Natural killer cell treated with Interleukin-12 subunit alpha and Interleukin-12 subunit beta and Interleukin-15 and Interleukin-18, amount 100 ng/mL, for 72 hours (primary cell): ENCODE measurements at places on chromosomes 1 and 21. TPM values are rescaled to one million over a fixed set of nuclear protein-coding genes. Genes with fewer than 3 reads are reported as not detected.

DNA sequence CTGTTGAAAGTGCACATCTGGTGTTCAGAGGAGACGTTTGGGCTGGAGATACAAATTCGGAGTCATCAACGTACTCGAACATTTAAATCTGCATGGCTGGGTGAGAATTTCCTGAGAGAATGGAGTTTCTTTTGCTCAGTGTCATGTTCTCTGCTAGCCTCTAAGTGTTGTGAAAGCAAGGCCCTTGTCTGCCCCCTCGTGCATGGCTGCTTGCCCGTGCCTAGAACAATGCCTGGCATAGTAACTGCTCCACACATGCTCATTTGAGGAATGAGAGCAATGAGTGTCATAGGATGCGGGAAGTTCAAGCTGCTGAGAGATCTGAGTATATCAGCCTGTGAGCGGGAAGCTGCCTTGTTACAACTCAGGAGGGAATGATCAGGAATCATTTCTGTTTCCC, 171.1 kb upstream of the CSF3R start:
- DNase-seq, result no peak

DNA sequence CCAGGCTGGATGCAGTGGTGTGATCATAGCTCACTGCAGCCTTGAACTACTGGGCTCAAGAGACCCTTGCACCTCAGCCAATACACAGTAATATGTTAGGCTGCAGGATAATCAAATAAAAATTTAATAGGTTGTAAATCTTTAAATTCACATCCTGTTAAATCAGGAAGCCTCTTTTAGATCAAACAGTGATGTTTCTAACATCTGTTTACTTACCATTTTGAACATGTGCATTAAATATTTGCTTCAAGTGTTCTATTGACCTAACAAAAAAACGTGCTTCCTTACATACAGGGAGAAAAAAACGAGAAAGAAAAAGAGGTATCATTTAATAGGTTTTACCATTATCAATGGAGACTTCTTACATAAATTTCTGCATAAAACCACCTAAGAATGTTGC, 70.6 kb downstream of the IARS2 start:
- DNase-seq, result no peak

DNA sequence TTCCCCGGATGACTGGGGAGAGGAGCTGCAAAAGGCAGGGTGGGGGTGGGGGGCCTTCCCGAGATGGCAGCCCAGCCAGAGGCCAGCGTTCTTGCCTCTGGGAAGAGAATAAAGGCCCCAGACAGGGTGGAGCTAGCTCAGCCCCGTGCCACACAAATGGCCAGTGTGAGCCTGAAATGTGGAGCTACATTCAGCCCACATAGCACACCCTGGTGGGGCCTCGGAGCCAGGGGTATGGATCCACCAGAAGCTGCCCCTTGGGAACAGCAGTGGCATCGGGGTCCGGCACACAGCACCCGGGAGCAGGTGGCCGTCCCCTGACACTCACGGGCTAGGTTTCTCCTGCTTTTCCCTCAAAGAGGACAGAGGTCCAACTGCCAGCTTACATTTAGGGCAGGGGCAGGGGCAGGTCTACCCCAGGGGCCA, 93.9 kb downstream of the PDE9A start:
- no peak for DNase-seq

DNA sequence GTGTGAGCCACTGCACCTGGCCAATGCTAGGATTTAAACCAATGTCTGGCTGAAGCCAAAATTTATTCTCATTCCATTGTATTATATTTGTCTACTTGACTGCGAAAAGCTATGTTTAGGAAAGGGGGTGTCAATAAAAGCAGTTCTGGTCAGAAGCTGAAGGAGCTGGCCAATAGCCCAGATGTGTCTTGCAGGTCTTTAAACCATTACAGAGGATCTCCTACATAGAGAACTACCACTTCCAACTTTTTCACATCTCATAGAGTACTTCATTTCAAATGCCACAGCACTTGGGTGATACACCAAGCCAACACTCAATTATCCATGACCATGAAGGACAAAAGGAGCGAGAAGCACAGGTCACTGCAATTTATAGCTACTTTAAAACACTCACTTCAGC, 2.5 kb downstream of the SYT11 start:
- no peak for DNase-seq

DNA sequence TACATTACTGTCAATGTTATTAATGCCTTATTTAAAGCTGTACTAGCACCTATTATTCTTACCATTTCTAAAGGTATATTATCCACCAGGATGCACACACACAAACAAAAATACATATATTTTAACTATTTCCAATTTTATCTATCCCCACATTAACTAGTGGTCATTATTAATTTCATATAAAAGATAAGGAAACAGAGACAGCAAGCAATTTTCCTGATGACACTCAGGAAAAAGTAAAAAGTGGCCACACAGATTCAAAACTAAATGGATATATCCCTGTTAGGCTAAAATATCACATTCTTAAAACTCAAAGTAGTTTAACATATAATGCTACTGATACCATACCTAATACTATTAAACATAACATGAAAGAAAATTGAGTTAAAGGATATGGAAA, 534.1 kb downstream of the KCNT2 start:
- no peak for DNase-seq

Gene FCGR3A
- 150 TPM for total RNA-seq

Gene PEAR1
- not detected for total RNA-seq

DNA sequence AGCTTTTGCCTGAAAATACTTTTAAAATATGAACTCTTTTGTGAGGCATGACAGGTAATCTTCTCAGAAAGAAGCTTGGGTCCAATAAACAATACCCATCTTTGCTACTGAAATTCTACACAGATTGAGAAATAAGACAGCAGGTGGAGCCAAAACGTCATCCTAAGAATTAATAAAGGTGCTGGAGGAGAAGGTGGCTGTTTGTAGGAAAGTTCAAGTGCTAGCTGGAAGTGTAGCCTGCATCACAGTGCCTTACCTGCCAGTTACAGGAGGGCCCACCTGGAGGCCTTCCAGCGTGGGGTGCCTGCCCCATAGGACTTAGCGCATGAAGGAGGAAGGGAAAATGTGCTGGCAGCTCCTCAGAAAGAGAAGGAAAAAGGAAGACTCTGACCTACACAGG, 93.7 kb downstream of the TTC3 start:
- DNase-seq, result no peak

GRCh38 chr1:170122366-170122765, 23.4 kb upstream of the NTMT2 start:
- DNase-seq, result no peak

DNA sequence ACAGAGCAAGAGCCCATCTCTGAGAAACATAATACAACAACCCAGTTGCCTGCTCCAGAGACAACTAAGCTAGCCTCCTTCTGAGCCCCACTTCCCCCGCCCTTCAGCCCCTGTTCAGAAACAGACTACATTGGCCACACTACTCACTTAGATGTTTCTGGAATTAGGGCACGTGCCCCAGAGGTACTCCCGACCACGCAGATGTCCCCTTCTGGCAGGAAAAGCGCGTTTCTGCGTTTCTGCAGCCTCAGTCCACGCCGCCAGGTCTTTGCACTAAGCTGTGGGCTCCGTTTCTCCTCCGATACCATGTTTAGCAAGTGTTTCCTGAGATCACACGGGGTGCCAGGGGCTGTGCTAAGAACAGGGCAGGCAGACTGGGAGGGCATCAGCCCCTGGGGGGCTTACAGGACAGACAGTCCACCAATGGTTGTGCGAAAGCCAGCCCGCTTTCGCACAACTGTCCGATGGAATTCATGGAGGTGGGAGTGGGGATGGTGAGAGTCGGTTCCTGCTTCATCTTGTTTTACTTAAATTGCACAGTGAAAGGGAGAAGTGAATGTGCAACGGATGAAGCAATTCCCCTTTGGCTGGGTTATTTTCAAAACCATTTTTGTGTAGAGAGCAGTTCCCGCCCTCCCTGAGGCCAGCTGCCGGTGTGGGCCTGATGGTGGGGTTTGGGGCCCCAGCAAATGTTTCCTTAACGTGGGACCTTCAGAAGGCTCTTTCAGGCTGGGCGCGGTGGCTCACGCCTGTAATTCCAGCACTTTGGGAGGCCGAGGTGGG, 2.7 kb downstream of the PIK3CD start:
- no peak for DNase-seq

DNA sequence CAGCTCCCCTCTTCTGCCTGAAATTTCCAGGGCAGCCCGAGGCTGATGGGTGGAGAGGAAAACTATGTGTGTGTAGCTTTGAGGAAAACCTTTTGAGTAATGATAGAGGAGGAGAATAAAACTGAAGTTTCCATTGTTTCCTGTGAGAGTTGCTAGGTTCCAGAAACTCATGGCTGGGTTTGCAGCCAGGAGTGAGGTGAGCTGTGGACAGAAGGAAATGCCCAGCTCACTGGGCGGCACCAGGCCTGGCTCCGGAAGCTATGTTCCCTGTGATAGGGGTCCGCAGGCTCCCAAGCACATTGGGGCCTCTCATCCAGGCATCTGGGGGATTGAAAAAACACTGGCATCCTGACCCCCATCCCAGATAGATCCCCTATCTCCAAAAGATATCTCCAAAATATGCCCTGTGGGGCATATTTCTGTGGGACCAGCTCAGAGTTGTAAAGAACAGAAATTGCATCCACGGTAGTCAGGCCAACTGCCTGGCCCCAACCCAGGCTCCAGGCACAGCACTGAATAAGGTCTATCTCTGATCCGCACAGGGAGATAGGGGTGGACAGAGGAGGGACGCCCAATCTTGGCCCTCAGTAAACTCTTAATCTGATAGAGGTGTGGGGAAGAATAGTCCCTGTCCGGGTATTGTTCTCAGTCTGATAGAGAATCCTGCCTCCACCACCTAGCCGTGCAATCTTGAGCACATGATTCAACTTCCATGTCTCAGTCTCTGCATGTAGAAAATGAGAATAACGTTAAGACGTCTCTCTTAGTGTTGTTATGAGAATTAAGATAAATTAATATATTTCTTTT, 1.8 kb upstream of the HSPG2 start:
- no peak for DNase-seq

- DNase-seq, result no peak
Measured at GRCh38 chr1:170538687-170539086, 6.7 kb downstream of the GORAB start.

Gene CHODL
- 0.26 TPM for total RNA-seq

Gene VHLL
- total RNA-seq, result not detected

DNA sequence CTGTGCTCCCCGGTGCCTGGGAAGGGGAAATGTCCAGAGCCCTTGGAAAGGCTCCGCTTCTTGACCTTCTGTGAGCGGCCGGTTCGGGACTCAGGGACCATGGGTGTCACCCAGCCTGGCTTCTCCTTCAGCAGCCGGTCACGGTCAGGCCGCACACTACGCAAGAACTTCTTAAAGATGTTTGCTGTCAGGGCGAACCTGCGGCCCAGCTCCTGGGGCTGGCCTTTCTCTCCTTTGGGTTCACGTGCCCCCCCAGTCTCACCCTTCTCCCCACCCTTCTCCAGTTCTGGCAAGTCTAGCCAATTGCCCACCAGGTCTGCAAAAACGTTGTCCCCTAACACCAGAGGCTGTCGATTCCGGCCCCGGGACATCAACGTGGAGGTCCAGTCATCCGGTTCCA, 12.1 kb downstream of the INKA2 start:
- DNase-seq, result no peak

Gene ARHGEF16
- total RNA-seq, result not detected

Gene TMPRSS3
- 0.19 TPM for total RNA-seq

DNA sequence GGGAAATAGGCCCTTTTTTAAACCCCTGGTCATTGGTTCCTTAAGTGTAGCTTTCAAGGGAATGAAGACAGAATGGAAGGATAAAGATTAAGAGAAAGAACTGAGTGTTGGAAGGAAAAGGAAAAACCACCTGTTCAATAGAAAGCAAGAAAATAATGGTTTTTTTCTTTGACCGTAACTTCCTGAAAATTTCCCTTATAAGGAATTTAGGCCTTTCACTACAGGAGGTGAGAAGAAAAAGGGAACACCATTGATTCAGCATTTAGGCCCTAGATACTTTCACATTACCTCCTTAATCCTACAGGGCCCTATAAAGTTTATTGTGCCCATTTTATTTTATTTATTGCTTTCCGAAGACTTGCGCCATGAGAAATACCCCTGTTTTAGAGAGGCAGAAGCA, 18.9 kb downstream of the KPNA6 start:
- DNase-seq, result no peak

DNA sequence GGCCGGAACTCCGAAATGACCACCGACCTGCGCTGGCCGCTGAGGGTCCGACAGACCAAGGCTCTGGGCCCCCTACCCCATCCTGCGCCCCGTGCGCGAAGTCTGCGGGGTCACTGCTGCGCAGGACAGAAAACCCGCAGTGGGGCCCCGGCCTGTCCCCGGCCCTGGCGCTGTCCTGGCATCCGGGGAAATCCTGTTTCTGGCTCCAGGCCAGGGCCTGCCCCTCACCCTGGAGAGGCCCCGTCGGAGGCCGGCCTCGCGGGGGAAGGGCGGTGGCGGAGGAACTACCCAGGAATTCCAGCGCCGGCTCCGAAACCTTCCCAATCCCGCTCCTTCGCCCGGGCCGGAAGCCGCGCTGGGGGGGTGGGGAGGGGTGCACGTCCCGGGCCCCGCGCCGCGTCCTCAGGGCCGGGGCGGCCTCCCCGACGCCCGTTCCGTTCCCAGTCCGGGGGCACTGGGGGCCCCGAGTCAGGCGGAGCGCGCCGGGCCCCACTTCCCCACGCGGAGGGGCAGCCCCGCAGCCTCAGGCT, 77.0 kb downstream of the MORN1 start:
- DNase-seq, result no peak
